Renal cortical epithelial cell (primary cell): ENCODE measurements at places on chromosomes 2 and 18. TPM values are rescaled to one million over a fixed set of nuclear protein-coding genes. Genes with fewer than 3 reads are reported as not detected.

Gene RAB6C
- not detected in 2 replicates for total RNA-seq

DNA sequence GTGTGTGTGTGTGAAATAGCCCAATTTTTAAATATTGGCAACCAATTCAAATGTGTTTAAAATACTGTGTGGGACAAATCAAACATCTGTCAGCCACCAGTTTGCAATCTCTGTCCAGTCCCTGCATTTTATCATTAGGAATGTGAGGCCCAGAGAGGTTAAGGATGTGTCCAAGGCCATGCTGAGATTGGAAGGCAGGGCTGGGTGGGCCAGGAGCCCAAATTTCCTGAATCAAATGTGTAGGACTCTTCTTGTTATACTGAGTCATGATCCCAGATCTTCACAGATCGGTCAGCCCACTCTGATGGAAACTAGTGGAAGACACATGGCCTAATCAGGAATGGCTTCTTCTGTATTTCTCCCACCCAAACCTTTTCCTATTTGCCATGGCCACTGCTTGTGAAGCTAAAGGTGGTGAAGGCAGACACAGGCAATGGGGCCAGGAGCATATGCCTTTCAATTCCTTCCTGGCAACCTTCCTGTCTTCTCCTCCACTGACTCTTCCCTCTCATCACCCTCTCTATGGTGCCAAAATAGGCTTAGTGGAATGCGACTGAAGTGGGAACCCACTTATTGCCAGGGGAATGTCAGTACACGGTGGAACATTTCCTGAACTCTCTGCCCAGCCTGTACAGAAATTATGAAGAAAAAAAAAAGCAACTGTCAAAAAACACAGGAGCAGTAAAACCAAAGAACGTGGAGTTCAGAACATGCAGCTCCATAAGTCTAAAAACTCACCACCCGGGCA lies 35.5 kb downstream of the ZEB2 start:
- no peak for DNase-seq

GRCh38 chr2:171706152-171706803 lies 19.0 kb downstream of the DYNC1I2 start:
- no peak for DNase-seq

Gene TRIM43
- total RNA-seq, result 0.05 TPM in 1 of 2 replicates, not detected in the other

DNA sequence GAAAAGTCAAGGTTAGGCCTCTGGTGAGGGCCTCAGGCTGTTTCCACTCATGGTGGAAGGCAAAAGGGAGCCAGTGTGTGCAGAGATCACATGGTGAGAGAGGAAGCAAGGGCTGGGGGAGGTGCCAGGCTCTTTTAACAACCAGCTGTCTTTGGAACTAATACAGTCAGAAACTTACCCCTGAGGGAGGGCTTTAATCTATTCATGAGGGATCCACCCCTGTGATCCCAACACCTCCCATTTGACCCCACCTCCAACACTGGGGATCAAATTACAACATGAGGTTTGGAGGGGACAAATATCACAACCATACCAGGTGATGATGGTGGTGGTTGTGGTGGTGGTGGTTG lies 10.9 kb downstream of the POLI start:
- no peak for DNase-seq

DNA sequence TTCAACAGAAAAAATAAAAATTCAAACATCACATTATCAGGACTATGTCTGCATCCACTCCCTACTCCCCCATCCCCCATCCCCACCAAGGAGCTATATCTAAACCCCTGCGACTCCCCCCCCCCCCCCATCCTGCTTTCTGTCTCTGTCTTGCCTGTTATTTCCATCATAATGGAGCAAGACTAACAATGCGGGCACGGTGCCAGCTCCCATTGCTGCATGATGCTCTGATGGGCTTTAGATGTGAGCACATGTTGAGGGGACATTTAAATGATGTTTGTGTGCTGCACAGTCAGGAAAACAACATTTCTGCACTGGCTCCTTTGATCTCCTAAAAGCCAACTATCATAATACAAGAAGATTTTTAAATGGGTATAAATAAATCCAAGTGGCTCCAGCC lies 644.2 kb upstream of the SETBP1 start:
- no peak for DNase-seq

DNA sequence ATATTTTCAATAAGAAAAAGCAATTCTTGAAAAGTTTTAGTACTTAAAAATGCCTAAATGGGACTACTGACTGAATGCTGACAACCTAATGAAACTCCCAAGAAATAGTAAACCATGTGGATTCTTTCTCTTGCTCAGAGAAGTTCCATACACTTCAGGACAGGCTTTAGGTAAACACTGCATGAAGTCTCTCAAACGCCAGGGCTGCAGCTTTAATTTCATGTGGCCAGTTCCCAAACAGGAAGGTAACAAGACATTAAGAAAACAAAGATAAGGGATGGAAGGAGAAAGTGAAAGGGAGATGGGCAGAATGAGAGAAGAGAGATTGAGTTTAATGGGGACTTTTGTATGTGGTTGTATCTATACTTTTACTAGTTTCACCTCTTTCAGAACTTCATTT lies 734.7 kb upstream of the PKDCC start:
- DNase-seq, result no peak

Gene RPRD1A
- total RNA-seq, result 58.2 and 58.6 TPM in 2 replicates

- no peak for DNase-seq
These were observed 26.7 kb downstream of the ATOH8 start for GRCh38 chr2:85780316-85781012.

- DNase-seq, result no peak
These were observed 860.1 kb downstream of the BCL11A start for GRCh38 chr2:59693231-59693959.

- DNase-seq, result peak; percentile 100
These were observed 30.4 kb downstream of the UPP2 start for GRCh38 chr2:158131919-158132566.

- peak; percentile 97 for DNase-seq
These were observed 86.1 kb upstream of the PNPT1 start for GRCh38 chr2:55779459-55780421.

DNA sequence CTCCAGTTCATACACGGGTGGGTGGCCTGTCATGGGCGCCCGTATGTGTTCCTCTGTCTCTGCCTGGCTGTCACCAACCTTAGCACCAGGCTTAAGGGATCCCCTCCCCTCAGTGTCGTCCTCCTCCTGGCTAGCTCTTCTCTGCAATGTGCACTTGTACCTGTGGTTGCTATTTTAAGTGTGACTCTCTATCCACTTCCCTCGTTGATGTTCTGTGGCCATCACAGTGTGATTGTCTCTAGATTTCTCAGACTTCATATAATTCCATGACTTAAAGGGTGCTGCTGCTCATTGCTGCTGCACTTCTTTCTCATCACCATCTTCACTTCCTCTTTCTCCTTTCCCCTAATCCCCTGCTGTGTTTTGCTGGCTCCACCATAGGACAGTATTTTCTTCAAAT lies 143.4 kb downstream of the EML6 start:
- no peak for DNase-seq

Gene ICA1L
- total RNA-seq, result 3.3 and 6.5 TPM in 2 replicates

Gene KCNE4
- total RNA-seq, result 0.05 and 0.52 TPM in 2 replicates

DNA sequence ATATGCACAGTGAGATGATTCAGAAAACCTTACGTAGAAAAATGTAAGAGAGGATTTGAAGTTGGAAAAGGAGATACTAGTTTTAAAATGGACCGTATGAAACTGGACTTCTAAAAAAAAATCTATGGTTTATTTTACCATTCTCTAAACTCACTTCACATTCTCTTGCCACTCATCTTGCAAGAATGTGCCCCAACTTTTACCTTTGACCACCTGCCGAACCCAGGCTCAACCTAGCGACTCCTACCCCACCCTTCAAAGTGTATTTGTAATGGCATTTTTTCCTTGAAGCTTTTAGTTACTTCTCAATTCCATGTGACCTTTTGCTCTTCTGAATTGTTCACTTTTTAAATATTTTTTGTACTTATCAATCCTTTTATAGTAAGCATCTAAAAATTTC lies 160.8 kb downstream of the PHLPP1 start:
- DNase-seq, result no peak

Gene CAVIN2
- 1.6 and 4.3 TPM in 2 replicates for total RNA-seq

DNA sequence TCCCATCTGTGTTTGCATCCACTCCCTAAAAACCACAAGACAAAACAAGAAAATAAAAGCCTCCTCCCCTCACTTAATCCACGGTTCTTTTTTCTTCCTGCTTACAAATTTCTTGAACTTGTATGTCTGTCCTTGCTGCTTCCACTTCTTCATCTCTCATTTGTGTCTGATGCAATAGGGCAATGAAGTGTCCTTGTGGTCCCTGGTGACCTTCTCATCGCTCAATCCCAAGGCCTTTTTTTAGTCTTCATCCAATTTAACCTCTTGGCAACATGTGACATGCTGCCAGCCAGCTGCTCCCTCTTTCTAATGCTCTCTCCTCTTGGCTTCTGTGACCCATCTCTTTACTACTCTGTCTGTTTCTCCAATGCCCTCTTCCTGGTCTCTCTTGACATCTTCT lies 87.6 kb downstream of the SEMA4F start:
- no peak for DNase-seq

Gene LDLRAD4
- total RNA-seq, result 0.87 and 4.3 TPM in 2 replicates

Gene MC5R
- total RNA-seq, result not detected in 2 replicates

DNA sequence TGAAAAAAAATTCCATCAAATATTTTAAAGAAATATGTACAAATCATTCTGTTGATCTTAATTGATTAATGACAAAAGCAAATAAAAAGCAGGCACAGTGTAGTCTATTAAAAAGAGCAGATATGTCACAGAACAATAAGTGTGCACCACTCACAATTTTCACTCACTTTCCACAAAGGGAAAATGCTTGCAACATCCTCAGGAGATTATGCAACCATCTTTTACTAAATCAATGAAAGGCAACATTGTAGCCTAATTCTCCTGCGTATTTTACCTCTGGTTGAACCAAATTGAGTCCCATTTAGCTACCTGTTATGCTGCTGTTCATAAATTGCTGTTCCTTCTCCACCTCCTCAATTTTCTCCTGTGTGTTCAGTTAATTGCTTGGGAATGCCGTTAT lies 1346.8 kb upstream of the PIK3C3 start:
- DNase-seq, result no peak

DNA sequence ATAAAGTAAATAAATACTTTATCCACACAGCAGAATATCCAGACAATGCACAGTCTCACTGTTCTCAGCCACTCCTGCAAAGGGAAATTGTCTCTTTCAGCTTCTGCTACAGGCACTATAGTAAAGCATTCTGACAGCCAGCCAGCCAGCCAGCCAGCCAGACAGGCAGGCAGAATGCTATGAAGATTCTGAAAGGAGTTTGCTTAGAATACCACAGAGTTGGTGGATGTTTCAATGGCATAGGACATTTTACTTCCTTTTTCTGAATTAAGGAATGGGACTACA lies 116.1 kb upstream of the CYP26B1 start:
- no peak for DNase-seq

- peak; percentile 0 for DNase-seq
These were observed 111.3 kb downstream of the RIF1 start for GRCh38 chr2:151520976-151521375.

- no peak for DNase-seq
These were observed 29.4 kb downstream of the SPRED2 start for GRCh38 chr2:65402780-65403528.

Gene UGT1A3
- 0.17 and 4.1 TPM in 2 replicates for total RNA-seq

Gene ASB18
- not detected in 2 replicates for total RNA-seq

GRCh38 chr2:45782986-45783385 lies 131.5 kb downstream of the PRKCE start:
- no peak for DNase-seq

Gene GLI2
- total RNA-seq, result under 0.01 and 0.45 TPM in 2 replicates

GRCh38 chr18:32308493-32309120 lies 118.8 kb downstream of the MEP1B start:
- DNase-seq, result peak; percentile 84

DNA sequence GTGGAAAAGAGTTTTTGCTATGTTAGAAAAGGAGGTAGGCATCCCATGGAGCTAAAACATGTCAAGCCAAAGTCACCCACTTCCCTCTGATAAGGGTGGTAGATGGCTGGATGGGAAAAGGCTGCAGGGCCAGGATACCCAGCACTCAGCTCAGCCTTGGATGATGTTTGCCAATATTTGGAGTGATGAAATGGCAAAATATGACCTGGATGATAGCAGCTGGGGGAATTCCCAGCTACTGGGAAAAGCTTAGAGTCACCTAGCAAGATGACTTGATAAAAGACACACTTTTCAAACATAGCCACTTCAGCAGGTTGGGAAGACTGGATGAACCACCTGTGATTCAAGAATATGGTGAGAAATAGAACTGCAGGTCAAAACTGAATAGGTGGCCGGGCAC lies 10.1 kb downstream of the RFX8 start:
- no peak for DNase-seq

- DNase-seq, result no peak
These were observed 49.4 kb upstream of the APCDD1 start for GRCh38 chr18:10405014-10405493.

DNA sequence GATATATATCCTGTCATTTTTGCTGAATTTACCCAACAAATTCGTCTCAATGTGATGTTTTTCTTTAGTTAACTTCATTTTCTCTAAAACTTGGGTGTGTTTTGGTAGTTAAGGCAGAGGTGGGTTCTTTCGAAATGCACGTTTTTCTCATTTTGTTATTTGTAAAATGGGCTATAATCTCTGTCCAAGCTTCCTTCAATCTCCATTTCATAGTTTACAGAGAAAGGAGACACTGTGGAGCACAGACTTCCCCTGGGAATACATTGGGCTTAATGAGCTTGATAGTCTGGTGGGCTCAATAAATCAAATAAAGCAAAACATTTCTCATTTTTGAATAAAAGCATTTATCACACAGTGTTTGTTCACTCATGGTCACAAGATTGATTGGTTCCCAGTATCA lies 145.1 kb downstream of the AGPS start:
- no peak for DNase-seq

- DNase-seq, result peak; percentile 26
These were observed 688.9 kb upstream of the ID2 start for GRCh38 chr2:7992612-7993602.

Gene SERPINB4
- 0.17 and 0.35 TPM in 2 replicates for total RNA-seq

Gene TRIM54
- total RNA-seq, result 0.17 TPM in 1 of 2 replicates, not detected in the other

DNA sequence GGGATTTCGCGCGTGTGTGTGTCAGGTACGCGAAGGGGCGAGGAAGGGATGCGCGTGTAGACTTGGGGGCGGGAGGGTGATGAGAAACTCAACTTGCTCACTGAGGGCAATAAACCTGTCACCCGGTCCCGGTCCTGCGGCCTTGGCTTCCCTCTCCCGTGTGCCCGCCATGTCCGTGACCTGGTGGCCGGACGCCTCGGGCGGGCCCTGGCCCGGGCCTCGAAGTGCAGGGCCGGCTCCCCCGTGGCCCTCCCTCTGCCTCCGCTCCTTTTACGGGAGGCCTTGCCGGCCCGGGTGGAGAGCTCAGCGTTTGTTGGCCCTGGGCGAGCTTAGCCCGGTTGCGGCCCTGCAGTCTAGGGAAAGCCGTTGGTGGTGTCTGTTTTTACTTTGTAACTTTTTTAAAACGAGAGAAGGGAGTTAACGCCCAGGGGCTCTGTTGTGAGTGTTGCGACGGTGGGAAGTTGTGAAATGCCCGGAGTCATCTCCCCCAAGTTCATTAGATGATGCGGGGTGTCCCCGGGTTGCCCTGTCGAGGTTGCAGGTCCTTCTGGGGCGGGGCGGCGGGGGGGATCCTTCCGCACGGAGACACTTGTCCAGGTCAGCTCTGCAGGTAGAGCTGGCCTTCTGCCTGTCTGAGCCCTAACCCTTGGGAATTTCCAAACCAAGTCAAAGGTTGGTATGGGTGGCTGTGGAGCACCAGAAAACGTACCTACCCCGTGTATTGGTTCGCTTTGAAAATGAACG lies 883 bp downstream of the SMCHD1 start:
- peak; percentile 18 for DNase-seq

- DNase-seq, result no peak
These were observed 22.4 kb downstream of the NLRC4 start for GRCh38 chr2:32242331-32242730.
